ENCODE measurements at places on chromosomes 1 and 21.

- DNase-seq = no peak
These were observed 221.4 kb upstream of the PKN2 start for GRCh38 chr1:88462488-88463261.

- DNase-seq = no peak
These were observed 119.0 kb upstream of the ADGRL2 start for GRCh38 chr1:81681601-81682266.

DNA sequence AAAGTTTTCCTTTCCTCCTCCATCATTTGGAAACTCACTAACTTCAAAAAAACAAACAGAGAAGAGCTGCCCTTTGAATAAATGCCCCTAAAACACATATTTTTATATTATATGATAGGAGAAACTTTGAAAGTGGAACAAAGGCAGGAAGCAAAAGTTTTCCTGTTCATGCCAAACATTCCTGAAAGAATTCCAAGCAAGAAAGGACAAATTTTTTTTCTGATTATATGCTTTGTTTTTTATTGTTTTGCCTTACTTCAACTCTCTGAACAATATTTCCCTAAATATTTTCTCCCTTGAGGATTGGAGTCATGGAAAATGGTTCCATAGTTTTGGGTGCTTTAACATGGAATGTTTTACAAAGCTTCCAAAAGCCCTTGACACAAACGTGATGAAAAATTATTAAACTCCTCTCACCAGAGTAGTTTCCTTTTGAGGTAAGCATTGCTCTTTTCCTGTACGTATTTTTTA lies 638.5 kb upstream of the CAMK1G start:
- no peak for DNase-seq

GRCh38 chr21:36388835-36389234 lies 3.6 kb downstream of the CHAF1B start:
- no peak for DNase-seq

DNA sequence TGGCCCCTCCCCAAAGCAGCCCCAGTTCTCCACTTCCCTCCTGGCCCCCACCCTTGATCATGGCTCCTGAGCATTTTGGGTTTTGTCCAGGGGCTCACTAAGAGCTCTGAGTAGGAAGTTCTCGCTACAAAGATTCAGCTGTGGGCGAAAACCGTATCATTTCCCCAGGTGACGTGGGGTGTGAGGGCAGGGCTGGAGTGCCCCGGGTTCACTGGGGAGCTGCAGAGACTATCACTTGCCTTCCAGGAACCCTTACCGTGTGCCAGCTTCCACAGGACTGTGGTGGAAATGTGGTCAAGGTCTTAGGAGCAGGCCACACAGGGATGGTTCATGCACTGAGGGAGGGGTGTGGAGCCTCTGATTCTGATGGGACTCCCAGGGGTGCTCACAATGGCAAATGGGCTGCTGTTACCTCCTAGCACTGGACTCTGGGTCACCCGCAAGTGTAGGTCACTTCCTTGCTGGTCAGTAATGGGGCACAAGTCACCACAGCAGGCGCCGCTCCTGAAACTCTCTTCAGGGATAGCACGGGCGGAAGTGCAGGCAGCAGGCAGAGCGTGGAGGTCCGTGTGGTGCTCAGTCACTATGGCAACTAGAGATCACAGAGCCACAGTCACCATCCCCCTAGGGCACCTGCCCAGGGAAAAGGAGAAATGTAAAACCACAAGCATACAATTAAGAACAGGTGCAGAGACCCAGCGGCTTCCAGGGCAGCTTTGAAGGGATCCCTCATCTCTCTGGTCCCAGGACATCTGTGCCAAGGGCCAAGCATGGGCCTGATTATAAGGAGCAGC lies 35.4 kb downstream of the RSPH1 start:
- no peak for DNase-seq

DNA sequence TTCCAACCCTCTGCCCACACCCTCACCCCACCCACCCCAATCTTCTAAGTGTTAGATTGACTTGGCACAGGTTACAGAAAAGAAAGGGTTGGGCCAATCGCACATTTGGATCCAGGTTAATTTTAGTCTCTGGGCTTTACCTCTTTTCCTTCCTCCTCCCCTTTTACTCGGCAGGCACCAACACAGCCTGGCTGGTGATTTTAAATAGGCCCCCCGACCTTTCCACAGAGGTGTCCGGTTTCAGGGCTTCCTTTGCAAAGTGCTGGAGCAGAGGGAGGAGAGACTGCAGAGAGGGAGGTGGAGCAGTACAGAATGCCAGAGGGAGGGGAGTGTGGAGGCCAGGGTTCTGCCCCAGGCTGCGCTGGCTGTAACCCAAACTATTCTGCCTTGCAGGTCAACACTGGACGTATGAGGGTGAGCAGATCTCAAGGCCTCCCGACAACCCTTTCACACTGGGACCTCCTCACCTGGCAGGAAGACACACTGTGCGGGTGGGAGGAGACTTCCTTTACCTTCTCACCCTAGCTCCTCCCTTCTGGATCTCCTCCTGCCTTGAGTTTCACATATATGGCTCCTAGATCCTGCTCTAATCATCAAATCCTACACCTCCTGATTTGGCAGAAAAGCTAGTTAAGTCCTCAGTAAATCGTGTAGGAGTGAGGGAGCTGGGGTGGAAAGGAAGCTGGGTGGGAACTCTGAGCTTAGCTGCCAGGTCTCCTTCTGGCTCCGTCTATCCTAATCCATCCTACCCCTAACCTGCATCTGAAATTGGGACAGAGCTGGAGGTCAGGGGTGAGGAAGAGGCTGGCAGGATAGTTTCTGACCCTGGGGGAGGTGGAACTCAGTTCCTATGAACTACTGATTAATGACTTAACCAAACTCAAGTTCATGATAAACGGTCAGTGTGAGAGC lies 2.4 kb downstream of the CA14 start:
- DNase-seq = no peak

- DNase-seq = no peak
These were observed 1.0 kb downstream of the RER1 start for GRCh38 chr1:2392686-2393085.
